Right renal cortex interstitium (tissue), 3 donors: ENCODE measurements at places on chromosomes 6 and 20.

DNA sequence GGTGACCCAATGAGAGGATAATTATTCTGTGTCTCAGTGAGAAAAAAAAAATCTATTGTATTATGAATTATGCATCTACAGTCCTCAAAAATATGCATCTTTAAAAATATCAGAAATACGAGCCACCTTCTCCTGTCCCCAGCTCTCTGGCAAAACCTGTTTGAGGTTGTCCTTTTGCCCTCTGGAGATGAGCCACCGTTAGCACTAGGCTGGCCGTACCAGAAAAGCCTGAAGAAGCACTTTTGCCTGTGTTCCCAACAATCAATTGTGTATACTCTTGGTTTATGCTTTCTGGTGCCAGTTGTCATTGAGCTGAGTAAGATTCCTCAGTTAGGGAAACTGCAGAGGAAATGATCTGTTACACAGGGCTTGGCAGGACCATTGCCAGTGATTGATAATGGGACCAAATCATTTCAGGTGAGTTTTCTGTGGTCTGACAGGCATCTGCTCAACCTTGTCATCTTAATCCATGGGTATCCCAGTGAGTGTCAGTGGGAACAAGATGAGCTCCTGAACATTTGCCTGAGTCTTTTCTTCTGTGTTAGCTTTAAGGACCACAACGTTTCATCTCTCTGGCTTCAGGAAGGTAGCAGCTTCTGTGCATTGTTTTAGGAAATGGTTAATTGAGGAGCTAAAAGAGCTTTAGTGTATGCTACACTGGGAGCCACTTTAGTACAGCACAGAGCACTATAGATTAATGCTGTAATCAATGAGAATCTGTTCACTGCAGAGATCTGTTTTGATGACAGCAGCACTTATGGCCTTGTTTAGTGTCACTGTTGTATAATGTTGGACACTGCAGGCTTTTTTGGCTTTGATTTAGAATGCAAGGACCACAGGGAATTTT, 330.1 kb downstream of the RIMS1 start:
- no peak for DNase-seq

DNA sequence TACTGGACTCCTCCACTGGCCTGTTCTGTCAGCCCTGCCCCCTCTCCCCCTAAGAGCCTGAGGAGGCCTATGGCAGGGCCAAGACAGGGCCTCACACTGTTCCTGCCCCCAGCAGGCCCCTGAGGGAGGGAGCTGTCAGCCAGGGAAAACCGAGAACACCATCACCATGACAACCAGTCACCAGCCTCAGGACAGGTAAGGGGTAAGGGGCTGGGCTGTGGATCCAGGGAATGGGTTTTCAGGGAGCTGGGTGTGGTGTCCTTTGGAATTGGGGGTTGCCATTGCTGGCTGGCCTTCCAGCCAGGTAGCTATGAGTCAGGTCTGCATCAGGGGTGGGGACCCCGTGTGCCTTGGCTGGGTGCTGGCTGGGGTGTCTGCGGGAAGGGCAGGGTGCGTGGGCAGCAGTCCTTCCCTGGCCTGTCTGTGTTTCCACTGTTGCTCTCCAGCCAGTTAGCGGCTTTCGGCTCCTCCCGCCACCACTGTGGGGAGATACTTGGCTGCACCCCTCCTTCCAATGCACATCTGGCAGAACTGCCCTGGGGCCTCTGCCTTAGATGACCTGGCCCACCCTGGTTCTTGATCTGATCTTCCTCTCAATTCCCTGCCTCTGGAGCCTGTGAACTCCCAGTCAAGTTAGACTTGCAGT, 3.9 kb downstream of the SLC29A1 start:
- no peak for DNase-seq

DNA sequence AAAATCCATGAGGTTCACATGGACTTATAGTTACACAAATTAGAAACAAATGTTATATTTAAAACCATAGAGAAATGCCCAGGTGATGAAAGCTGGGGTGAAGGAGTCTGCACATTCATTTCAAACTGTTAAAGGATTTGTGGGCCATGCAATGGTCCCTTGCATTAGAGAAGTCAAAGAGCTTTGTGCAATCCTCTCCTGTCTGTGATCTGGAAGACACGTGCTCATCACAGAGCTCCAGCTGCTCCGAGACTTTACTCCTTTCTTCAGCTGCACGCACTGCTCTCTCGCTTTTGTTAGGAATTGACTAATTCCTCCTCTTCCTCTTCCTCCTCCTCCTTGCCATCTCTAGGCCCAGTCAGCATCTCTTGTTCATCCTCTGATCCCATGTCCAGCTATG, 4.1 kb upstream of the AIF1 start:
- DNase-seq = no peak

GRCh38 chr6:28693033-28693750, 167.5 kb downstream of the GPX5 start:
- DNase-seq = no peak

DNA sequence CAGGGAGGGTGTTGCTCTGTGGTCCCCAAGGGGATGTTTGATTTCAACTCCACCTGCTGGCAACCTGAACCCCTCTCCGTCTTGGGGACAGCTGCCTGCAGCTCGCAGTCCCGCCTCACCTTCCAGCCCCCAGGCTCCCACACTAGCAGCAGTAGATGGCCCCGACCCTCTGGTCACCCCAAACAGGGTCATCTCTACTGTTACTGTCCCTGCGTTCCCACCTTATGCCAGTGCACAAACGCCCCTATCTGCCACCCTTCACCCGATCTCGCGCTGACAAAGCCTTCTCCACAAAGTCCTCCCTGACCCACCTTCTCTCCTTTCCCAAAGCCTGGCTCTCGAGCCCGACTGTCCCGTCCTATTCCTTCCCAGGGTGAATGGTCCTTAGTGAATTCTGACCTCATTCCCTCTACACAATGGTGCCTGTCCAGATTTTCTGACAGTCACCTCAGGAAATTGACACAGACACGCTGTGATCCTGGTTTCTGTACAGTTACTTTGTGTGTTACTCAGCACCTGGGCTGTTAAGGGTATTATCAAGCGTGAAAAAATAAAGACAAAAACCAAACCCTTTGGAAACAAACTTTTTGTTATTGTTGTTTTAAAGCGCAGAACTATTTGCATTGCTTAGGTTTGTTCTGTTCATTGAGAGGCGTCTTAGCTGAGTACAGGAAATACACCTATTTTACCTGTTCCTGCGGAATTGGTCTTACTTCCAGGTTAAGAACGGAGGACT, 728 bp downstream of the FUT9 start:
- DNase-seq = no peak

DNA sequence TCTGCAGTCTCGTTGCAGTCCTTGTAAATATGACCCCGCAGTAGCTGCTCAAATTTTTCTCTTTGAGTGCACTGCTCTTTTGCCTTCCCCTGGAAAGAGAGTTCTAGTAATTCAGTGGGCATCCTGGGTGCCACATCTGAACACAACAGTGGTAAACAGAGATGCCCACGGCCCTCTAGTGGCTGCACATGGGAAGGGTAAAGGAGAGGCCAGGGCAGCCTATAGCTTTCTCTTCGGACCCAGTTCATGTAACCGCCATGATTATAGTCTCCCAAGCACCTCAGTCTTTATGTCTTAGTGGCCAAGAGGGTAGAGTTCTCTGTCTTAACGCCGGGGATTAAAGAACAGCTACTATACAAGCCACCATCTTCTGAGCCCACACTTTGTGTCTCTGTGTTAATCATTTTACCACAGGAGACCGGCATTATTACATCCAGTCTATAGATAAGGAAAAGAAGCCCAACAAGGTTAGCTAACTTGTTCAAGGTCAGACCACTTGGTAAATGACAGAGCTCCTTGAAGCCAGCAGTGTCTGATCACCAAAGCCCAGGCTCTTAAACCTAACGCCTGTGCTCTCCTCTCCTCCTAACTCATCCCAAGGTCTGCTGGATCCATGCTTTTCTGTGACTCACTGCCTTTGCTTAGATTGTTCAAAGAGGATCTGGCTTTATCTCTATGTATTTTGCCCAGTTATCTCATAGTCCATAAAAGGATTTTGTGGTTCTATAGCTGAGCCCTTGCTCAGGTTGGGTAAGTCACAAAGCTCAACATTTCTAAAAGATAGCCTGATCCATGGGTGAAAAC, 81.8 kb downstream of the ISM1 start:
- peak; percentile 15 for DNase-seq

DNA sequence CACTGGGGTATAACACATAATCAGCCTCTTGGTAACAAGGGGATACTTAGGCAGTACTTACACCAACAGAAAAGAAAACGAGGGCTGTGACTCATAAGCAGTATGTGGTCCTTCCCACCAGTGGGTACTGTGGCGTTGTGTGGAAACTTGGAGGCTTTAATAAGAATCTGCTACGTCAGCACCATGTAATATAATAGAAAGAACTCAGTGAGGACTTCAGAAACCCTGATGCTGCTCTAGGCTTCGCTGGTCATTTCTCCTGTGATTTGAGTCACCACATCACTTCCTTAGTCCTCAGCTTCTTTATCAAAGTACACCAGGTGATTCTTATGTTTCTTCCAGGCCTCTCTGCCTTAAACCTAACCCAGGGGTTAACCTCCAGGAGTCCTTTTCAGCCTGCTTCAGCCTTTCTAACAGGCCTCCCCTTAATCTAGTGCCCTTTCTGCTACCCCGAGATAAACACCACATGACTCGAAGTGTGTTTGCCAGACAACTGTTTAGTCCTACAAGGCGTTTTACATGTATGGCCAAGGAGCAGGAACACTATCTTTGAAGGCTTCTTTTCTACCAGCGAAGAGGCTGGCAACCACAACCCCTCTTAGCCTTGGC, 68.5 kb downstream of the FYN start:
- no peak for DNase-seq

DNA sequence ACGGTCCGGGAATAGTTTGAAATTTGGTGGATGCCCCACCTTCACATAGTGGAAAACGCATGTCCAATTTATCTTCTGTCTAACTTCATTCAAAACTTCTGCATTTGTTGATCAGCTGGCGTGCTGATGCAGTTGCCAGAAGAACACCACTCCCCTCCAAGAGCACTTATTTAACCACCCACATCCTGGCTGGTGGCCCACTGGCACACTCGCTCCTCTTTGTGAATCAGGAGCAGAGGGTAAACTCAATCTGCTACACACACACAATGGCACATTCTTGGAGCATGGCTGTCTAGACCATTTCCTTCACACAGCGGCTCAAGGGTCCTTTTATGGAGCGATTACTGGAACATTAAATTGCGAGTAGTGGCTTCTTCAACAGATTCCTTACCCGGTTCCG, 55.1 kb upstream of the CEP162 start:
- DNase-seq = no peak

- DNase-seq = no peak
Measured at GRCh38 chr6:157430834-157431233, 49.8 kb downstream of the ZDHHC14 start.

GRCh38 chr20:5642155-5642981, 107.8 kb upstream of the SHLD1 start:
- DNase-seq = no peak

DNA sequence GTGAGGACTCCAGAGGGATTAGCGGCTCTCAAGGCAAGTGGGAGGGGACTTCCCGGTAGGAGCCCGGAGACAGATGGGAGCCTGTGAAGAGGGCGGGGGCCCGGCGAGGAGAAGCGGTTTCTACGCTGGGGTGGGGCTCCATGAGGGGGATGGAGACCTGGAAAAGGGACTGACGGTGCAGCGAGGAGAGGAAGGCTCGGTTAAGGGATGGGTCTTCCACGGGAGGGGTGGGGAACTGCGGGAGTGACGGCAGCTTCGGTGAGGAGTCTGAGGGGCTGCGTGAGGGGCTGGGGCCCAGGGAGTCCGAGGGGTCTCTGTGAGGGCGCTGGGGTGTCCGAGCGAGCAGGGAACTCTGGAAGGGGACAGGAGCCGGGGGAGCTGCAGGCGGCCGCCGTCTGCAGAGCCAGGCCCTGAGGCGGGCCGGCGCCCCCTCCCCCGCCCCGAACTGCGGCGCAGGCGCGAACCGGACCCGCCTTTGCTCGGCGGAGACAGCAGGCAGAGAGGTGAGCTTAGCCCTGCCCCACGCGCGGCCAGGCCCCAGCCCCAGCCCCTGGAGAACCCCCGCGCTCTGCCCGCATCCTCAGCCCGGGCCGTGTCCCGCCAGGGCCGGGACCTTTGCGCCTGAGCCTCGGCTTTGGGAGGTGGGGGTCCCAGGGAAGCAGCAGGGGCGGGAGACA, at the start of gene NRSN2:
Gene NRSN2, plus strand, starts transcription at position 472 of the 677 bp plus-strand sequence. CDS start 2,533 bp downstream, outside the sequence.
- no peak for DNase-seq

DNA sequence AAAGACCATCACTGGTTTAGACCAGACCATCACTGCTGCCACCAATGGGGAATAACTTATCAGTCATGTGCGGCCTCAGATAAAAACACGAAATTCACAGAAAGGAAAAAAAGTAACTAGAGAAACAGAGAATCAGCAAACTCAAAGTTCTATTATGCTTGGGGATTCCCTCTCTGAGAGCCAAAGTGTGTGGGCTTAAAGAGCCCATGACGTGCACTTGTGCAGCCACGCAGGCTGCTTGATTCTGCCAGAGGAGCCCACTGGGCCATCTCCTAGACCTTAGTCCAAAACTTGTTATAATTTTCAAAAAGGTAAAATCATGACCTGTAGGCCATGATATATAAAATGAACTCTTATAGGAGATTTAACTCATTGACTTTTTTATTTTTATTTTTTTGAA, 15.2 kb downstream of the RAB44 start:
- DNase-seq = no peak

- no peak for DNase-seq
Measured at GRCh38 chr6:75755704-75756103, 6.7 kb downstream of the MYO6 start.

GRCh38 chr6:20574355-20574754, 40.1 kb downstream of the CDKAL1 start:
- DNase-seq = no peak

DNA sequence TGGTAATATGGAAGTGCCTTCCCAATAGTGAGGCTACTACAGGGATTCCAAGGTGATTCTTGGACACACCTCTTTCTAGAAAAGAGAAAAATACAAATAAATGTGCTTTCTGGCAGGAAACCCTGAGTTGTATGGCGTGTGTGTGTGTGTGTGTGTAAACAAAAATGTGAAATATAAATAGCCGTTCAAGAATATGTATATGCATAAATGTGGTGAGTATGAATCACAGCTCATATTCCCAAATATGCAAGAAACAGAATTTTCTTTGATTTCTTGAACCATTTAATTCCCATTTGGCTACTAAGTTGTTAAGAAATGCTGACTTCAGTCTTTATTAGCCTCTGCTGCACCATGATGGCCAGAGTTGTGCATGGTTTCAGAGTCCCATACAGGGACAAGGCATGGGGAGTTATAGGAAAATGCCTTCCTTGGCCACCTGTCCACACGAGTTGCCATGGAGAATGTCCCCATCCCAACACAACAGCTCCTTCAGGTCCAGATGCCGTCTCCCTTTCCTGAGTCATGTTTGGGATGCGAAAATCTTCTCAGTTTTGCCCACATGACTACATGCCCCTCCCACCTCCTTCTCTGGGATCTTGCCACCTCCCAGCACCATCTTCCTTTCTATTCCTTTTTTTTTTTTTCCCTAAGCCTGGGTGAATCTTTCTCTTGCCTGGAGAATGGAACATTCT, 312.4 kb upstream of the ECI2 start:
- DNase-seq = no peak
